CD4-positive, alpha-beta T cell treated with Interleukin-10 for 1 hour (primary cell): ENCODE measurements at places on chromosomes 13 and 19.

- DNase-seq = no peak
These were observed 55.5 kb downstream of the MYH14 start for GRCh38 chr19:50258918-50259372.

DNA sequence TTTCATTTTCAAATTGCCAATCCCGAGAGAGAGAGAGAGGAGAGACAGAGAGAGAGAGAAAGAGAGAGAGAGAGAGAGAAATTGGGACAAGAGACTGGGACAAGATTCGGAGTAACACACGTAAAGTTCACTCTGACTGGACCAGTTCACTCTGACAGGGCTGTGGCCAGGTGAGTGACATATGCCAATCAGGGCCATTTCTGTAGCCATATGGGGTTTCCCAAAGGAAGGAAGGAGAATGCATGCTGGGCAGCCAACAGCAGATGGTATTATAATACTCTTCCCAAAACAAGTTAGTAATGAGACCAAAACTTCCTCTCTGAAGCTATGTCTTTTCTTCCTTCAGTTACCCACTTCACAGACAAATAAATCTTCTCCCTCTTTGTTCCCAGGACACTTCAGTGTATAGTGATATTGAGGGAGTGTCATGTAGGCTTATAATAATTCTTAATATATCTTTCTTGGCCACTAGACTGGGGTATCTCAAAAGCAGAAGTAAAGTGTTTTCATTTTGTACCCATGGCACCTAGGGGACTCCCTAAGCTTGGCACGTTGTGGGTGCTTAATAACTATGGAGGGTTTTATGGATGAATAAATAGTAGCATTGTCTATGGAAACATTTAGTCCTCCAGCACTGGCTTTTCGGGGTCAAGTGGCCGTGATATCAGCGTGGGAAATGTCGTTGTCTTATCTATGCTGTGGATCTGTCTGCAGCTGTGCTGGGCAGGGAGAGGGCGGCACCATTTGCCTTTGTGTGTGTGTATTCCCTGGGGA lies 51.6 kb downstream of the SERP2 start:
- no peak for DNase-seq

GRCh38 chr13:107586216-107586615 lies 629.1 kb downstream of the LIG4 start:
- DNase-seq = no peak

DNA sequence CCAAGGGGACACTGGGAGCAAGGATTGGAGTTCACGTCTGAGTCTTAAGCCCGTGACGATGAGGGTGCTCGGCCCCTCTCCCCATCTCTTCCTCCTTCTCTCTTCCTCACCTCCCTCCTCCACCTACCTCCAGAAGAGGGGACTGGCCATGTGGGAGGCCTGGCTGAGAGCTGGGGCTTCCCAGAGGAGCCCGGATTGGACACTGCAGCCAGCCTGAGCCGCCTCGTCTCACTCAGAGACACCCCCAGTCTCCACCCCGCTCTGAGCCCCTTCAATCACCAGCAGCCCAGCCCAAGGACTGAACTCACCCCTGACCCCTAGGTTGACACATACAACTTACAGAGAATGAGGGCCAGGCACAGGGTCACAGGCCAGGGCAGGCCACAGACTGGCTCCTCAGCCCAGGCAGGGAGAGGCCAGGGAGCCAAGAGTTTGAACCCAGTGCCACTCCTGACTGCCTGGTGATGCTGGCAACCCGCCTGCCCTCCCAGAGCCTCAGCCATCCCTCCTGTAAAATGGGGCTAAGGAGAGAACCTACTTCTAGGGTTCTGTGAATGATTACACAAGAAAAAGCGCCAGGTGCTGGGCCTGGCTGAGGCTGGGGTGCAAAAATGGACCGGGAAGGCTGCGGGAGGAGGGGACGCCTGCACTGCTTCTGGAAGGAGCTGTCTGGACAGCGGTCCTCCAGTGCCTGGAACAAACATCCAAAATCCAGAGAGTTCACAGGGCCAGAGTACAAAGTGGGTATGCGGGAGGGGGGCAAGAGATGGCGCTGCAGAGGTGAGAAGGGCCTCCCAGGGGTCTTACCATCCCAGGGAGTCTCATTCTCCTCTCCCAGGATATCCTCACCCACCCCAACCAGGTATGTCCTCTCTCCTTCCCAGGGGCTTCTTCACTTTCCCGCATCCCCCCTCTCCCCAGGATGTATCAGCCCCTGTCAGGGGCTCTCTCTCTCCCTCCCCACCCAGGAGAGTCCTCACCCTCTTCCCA lies 1.1 kb downstream of the CD79A start:
- no peak for DNase-seq

DNA sequence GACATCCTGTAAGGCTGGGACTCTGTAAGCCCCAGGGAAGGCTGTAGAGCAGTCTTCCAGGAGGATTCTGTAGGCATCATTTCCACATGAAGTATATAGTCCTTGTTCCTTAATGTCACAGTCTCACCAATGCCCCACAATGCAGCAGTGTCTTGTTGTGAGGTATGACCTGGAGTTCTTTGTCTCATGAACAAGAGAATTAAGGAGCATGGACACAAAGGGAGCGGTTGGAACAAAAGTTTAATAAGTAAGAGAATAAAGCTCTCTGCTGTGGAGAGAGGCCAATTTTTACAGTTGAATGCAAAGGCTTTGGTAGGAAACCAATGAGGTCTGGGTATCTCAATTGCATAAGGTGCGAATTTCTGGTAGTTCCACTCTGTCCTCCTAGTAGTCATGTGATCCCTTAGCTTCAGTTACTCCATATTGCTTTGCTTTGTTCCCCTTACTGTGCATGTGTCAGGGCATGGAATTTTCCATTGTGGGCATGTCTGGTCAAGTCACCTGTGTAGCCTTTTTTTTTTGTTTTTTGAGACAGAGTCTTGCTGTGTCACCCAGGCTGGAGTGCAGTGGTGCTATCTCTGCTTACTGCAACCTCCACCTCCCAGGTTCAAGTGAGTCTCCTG lies 124.3 kb upstream of the TMTC4 start:
- no peak for DNase-seq

- DNase-seq = no peak
These were observed 164.9 kb downstream of the DLEU7 start for GRCh38 chr13:50678464-50679162.

DNA sequence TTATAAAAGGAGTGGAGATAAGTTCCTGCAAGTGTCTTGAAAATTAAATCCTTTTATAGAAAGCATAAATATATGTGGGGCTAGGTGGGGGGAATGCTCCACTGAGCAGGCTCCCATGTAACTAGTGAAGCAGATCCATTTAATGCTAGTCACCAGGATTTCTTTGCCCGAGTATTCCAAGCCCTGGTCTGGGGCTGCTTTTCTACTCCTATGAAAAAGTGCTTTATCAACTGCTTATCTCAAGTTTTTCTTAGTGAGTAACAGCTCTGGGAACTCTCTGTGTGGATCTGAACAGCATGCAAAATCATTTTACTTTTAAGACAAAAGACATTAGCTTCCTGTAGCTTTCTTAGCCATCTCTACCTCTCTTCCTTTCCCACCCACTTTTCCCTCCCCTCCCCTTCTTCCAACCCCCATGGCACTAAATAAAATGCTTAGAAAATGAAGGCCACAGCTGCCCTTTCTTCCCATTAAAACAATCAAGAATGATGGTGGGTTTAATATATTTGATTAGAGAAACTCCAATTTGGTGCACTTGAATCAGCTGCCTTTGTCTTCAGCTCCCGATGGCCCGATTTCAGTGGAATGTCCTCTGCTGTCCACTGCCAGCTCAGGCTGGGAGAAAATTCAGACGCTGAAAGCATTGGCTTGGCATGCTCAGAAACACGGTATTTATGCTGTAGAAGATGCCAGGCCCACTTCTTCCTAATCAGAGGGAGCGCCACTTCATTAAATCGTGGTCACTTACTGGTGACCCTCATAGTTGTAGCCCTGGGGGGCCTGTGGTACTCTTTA lies 475.1 kb downstream of the FOXO1 start:
- DNase-seq = no peak

GRCh38 chr13:20354722-20355121 lies 122.6 kb upstream of the GJB6 start:
- DNase-seq = no peak
